ENCODE measurements at places on chromosomes 11 and 22.
A peak's percentile ranks its signal among the peaks of the same experiment; 100 is the strongest.

- DNase-seq, result no peak
Measured at GRCh38 chr11:125763483-125763882, 15.1 kb downstream of the PATE2 start.

DNA sequence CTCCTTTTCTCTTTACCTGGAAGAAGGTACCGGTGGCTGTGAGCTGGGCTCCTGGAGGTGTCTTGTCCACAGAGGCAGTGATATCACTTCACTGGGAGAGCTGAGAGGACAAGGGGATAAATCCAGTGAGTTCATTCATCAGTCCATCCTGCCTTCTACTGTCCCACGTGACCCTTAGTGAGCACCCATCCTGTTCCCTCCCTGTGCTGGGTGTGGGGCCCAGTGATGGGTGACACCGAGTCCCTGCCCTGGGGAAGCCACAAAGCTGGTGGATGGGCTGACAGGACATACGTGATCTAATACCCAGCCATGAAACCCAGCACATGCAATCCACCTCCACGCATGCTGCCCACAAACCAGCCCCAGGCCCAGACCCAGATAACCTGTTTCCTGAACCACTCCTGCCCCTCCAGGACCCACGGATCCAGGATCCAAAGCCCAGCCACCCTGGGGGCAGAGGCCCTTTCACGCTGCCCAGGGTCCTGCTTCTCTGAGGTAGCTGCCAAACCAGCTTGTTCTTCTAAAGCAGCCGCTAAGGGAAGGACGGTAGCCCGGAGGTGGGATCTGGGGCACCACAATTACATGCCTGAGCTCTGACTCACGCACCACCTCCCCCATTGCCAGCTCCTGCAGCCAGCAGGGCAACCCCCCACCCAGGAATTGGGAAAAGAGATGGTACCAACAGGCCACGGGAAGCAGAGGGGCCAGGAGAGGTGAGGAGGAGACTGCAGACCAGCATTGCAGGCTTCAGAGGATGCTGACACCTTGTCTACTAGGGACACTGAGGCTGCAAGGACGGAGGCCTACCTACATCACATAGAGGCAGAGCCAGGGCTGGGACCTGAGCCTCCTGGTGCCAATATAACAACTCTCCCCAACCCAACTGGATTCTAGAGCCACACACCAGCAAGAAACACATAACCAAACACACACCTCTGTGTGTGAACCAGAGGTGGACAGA, 35.2 kb downstream of the GDPD5 start:
- no peak for DNase-seq

DNA sequence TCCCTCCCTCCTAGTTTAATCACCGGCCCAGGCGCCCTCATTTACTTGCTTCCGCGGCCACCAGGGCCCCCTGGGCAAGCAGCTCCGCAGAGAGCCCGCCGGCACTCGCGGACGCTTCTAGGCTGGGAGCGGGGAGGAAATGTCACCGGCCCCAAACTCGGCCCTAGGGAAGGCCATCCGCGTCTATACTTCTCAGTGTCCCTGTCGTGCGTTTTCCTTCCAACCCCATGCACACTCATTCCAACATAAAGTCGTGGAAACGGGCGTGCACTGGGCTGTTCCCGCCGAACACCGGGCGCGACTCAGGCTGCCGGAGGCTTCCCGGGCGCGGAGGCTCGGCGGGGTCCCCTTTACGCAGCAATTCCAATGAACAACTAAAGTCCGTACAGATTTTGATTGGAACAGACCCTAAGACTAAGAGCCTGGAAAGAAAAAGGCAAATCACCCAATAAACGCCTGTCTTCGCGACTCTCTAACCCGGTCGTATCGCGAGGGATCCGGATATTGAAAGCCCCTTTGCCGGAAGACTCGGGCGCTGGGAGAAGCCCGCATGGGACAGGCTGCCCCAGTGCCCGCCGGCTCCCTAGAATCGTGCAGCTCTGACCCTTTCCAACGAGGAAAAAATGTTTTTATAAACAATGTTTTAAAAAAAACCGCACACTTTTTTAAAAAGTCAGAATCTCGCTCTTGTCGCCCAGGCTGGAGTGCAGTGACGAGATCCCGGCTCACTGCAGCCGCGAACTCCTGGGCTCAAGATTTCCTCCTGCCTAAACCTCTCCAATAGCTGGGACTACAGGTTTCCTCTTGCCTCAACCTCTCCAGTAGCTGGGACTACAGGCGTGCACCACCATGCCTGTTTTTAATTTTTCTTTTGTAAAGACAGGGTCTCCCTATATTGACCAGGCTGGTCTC, 1.3 kb upstream of the BARX2 start:
- no peak for DNase-seq

GRCh38 chr11:75481223-75481921, 44.4 kb downstream of the GDPD5 start:
- no peak for DNase-seq

DNA sequence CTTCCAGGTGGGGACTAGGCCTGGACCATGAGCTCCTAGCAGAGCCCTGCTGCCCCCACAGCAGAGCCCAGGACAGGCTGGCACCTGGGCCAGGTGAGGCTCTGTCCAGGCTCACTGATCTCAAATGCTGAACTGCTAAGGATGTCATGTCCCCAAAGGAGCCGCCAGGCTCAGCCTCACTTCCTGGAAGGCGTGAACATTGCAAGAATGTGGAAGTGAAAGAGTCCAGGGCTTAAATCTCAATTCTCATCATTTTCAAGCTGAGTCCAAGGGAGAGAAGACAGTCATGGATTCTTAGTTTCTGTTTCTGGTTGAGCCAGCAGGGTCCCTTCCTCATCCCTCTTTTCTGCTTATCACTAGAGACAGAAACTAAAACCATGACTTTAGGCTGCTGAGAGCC, 5.0 kb downstream of the ASCL2 start:
- no peak for DNase-seq

- no peak for DNase-seq
Measured at GRCh38 chr22:23695571-23696325, 4.9 kb downstream of the RGL4 start.

DNA sequence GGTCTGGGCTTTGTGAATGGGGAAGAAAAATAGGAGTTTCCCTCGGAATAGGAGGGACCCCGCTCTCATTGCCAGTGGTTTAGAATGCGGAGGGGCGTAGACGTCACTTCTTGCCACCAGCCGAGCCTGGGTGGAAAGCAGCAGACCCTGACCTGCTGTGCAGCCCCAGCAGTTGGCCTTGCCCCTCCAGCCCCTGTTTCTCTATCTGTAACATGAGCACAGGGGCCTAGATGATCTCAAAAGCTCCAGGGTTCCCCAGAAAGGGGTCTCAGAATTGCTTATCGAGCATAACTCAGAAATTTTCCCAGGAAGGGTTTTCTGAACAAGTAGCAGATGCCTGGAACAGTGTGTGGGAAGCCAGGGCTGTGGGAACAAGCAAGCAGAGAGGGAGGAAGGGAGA, 43.9 kb downstream of the C11orf91 start:
- no peak for DNase-seq

DNA sequence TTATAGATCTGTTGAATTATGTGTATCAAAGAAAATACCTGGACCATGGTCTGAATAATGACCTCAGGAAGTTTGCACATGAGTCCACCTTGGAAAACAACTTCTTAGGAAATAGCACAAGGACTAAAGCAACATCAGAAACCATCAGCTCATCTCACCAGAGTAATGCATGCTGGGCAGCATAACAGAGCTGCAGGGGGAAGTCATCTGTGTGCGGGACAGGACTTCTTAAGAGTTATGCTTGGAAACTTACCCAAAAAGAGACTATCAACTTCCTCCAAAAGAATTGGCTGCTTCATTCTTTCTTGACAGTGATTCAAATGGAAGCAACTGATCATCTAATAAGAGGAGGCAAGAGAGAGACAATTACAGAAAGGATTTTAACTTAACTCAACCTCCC, 2.5 kb downstream of the OR56B4 start:
- DNase-seq, result no peak

DNA sequence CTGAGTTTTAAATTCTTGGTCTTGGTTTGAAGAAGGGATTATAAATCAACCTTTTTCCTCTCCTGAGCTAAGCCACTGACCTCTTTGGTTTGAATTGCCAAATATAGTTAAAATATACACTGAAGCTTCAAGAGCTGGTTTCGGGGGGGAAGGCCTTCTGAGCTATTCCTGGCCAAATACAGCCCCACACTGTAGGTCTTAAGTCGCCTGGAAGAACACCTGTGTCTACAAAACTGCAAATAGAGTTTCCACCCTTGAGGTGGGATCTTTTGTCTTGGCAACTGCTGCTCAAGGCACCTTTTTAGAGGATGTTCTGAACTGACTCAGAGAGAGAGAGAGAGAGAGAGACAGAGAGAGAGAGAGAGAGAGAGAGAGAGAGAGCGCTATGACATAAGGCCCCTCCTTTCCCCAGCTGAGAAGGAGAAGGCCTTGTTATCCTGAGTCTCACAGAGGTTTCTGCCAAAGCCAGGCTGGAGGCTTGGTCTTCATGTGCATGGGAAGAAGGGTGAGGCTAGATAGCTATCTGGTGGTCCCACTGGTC, 5.5 kb downstream of the ADM start:
- DNase-seq, result no peak

- DNase-seq, result no peak
Measured at GRCh38 chr11:112004389-112004788, 20.8 kb upstream of the DLAT start.

GRCh38 chr11:96112192-96113128, 188.6 kb upstream of the MTMR2 start:
- no peak for DNase-seq

DNA sequence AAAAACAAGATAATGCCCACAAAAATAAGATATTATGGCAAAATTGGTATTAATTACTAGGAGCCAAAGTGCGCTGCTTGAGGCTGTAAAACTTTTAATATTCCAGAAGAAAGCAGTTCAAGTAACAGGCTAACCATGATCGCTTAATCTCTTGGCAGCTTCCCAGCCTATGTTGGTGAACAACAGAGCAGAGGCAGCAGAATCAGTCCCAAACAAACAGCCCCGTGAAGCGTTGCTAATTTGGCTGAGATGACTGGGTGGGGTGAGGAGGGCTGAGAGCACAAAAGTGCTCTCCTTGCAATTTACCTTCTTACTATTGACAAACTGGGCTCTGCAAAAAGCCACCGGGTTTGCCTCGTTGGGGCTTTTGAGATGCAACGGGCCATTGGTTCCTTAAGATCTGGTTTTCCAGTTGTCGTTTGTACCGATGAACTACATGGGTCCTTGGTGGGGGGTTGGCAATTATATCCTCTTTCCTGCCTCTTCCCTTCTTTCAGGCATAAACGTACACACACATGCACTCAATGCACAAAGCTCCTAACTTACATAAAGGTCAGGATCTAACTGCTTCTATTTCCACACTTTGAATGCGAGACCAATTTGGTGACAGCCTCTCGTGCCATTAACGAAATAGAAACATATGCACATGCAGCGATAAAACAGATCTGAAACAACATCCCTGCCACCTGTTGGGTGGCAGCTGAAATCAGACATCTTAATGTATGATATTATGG, 407.6 kb upstream of the CADM1 start:
- DNase-seq, result peak; percentile 93

Data from NCI-H1092 (cell line).